ENCODE measurements at places on chromosomes 12 and 14.

DNA sequence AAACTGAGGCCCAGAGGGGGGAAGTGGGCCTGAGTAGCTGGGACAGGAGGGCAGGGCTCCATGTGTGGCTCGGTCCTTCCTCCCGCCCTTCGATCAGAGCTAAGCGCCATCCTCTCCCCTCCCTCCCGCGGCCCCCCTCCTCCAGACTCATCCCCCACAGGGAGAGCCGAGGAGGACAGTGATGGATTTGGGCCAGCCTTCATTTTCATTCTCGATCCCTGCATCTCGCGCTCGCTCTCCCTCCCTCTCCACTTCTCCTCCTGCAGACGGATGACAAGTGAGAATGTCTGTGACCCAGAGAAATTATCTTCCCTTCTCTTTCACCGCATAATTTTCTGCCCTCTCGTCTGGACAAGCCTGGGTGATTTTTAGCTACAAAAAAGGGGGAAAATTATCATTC is 183.3 kb downstream of the RBM19 start:
- no peak for DNase-seq

GRCh38 chr12:48512855-48513254 is 12.6 kb upstream of the OR8S1 start:
- no peak for DNase-seq

DNA sequence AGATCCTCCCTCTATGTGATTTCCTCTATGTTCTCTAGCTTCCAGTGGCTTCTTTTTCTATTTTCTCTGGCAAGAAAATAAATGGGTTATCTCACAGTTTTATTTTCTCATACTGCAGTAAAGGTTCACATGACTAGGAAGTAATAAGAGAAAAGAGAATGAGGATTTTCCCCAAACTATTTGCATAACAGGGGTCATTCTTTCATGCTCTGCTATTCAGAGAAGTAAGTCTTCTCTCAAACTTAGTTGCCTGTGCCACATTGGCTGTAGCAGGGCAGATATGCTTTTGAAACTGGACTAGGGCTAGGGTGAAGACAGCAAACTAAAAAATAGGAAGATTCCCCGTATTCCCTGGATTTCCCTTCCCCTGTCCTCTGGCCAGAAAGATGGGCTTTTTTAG is 57.4 kb downstream of the ACSM4 start:
- no peak for DNase-seq

- DNase-seq, result no peak
Measured at GRCh38 chr12:86735072-86735471, 478.9 kb upstream of the MGAT4C start.

- DNase-seq, result no peak
Measured at GRCh38 chr12:30614031-30614430, 81.6 kb downstream of the IPO8 start.

- DNase-seq, result no peak
Measured at GRCh38 chr12:14810953-14811483, 3.0 kb downstream of the SMCO3 start.

- no peak for DNase-seq
Measured at GRCh38 chr12:104155711-104156555, 17.9 kb upstream of the NFYB start.

- DNase-seq, result peak; percentile 11
Measured at GRCh38 chr14:77498984-77499527, 440 bp upstream of the ISM2 start.

DNA sequence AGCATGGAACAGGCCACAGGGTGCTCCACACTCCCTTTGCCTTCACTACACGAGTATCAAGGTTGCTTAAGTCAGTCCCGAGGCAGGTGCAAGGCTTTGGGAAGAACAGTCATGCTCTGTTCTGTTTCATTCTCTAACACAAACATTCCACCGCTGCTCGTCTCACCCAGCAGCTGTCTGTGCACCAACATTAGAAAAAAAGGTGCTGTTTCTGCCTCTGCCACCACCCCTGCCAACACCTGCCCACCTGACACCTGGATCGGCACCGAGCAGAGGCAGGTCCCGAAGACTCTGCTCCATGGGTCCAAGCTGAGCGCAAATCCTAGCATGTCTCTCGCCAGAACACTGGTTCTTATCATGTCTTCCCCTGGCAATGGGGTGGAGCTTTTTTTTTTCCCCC is 347.7 kb downstream of the TMEM132D start:
- no peak for DNase-seq

DNA sequence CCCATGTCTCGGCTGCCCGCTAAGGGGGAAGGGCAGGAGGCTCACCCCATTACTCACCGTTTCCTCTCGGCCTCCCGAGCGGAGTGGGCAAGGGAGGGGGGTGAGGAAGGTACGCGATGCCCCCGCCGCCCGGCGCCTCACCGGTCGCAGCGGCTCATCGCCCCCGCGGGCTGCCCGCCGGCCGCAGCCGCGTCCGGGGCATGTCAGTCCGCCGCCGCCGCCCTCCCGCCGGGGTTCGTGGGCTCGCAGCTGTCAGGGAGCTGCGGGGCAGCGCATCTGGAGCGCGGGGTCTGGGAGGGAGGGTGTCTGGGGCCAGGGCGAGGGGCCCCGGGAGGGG is 461 bp downstream of the SLC8A3 start:
- DNase-seq, result peak; percentile 27

All from stimulated activated CD4-positive, alpha-beta T cell treated with anti-CD3 and anti-CD28 coated beads, Interleukin-15, amount 100 ng/mL, for 24 hours (primary cell).